ENCODE measurements at places on chromosomes 13 and 19.
A peak's percentile ranks its signal among the peaks of the same experiment; 100 is the strongest.

GRCh38 chr19:21595185-21595584 is 89.8 kb downstream of the ZNF429 start:
- DNase-seq = no peak

- peak; percentile 4 for DNase-seq
These were observed 196.3 kb downstream of the LHFPL6 start for GRCh38 chr13:39406688-39407087.

GRCh38 chr13:102999499-102999898 is 66.7 kb downstream of the SLC10A2 start:
- no peak for DNase-seq

- no peak for DNase-seq
These were observed 201.7 kb upstream of the UBL3 start for GRCh38 chr13:30052120-30052519.

DNA sequence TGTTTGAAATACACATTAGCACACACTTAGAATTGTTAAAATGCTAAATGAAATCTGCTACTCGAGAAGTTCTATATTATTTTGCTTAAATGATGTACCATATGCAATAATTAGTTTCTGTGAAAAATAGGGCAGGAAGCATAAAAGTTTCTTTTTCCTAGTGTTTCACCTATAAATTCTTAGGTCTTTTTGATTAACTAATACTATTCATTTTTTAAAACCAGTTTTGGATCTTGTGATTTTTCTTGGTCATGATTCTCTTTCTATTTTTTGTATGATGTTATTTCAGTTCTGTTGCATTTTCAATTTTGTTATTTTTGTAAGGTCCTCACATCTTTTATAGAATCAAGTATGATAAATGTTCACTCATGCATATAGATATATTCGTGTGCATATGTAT is 66.1 kb downstream of the URI1 start:
- no peak for DNase-seq

- DNase-seq = no peak
These were observed 518.6 kb downstream of the SLITRK5 start for GRCh38 chr13:88189728-88190127.

- DNase-seq = peak; percentile 94
These were observed 499 bp downstream of the LSM7 start for GRCh38 chr19:2327773-2328400.
